ENCODE measurements at places on chromosomes 2 and 18.

DNA sequence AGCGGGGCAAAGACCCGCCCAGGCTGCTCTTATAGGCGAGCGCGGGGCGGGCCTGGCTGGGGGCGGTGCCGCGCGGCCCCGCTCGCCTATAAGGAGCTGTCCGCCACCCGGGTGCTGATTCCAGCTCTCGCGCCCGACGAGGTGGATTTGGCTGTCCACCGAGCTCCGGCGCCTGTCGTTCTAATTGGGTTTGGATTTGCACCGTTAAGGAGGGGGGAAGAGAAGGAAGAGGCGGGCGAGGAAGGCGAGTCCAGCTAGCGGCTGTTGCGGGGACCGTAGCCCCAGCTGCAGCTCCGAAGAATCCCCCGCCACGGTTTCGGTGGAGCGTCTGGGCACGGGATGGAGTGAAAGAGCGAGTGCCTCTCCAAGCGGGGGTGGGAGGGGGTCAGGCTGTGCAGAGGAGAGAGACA lies at the start of gene CNTNAP5:
TSS of gene CNTNAP5 (plus strand) at position 117 of the 410 bp plus-strand sequence. CDS start 364 bp downstream, outside the sequence.
- DNase-seq: peak; percentile 3

- DNase-seq: no peak
Measured at GRCh38 chr2:216183462-216183861, 74.3 kb downstream of the XRCC5 start.

GRCh38 chr2:164710837-164711765 lies 89.8 kb upstream of the GRB14 start:
- DNase-seq: no peak

GRCh38 chr2:210553373-210553772 lies 3.0 kb upstream of the CPS1 start:
- DNase-seq: no peak

DNA sequence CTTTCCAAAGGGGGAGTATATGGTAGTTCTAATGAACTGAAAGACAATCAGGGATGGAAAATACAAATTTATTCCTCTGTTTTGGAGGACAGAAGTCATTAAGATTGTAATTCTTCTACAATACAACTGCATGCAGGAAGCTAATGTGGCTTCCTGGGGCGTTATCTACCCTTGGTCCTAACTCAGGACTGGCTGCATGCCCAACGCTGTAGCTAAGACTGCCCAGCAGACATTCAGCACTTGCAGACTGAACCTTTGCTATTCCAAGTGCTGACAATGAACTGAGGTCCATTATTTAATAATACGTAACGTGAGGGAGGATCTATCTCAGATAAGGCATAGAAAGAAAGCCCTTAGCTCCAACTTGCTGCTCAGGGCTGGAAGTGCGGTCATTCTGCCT lies 53.2 kb downstream of the ZAP70 start:
- no peak for DNase-seq

GRCh38 chr2:231058761-231059550 lies 2.3 kb downstream of the PSMD1 start:
- no peak for DNase-seq

GRCh38 chr2:122167515-122167914 lies 412.1 kb downstream of the TSN start:
- no peak for DNase-seq

- DNase-seq: no peak
Measured at GRCh38 chr18:69969491-69969890, 21.8 kb upstream of the CD226 start.

DNA sequence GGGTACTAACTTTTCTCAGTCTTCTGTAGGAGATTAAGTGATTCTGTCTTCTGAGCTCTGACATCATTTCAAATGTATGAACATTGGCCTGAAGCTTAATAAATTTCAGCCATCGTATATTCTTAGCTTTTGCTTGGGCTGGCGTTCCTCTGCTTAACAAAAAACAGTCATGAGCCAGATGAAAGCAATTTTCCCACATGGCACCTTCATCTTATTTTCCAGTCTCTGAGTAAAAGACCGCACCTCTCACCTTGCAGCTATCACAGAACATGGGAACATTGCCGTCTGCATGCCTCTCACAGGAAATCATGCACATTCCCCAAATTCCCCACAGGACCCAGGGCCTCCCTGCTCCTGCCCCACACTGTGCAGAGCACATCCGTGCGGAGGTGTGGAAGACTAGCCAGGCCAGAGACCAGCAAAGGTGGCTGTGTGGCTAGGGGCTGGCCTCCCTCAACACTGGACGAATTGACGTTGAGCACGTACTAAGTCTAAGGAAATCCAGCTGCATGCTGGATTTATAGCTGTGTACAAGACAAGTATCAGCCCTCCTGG lies 531.8 kb upstream of the ID2 start:
- no peak for DNase-seq

GRCh38 chr2:48479915-48480314 lies 50.0 kb upstream of the STON1 start:
- DNase-seq: no peak

DNA sequence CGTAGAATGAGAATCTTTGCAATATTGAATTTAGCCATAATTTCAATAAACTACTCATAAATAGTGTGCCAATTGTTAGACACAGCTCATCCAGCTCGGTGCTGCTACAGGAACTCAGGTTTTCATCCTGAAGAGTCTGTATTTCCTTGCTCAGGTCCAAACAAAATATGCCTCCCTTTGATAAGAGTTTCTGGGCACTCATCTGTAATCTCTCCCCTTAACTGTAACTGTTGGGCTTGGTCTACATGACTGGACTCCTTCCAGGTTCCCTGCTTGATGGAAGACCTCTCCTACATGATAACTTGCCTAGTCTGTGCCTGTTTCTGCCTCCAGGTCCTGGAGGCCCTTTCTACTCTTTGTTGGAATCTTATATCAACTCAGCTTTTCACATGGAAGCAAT lies 57.9 kb downstream of the GCA start:
- no peak for DNase-seq

DNA sequence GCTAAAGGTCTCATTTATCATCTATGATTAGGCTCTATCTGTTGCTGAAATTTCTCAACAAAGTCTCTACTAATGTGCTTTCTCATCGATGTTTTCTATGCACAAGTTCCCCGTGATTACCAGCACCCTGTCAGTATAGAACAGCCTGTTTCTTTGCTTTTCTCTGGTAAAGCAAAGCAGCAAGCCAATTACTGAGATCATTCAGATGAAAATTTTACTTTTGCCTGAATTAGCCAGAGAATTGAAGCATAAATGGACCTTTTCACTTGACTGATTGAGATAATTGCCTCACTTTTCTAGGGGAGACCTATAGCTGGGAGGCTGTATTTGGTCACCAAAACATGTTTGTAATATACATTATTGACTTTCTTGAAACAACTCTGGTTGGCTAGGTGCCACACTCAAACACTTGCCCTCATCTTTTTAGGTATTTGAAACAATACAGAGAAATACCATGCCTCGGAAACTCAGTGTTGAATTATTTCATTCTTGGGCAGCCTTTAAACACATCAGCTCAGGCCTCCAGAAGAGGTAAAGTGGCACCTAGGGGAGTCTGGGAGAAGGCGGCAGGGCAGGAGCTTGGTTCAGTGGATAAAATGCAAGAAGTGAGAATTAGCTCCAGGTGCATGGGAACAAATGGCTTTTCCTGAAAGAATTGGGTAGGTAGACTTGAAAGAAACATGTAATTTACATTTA lies 96.2 kb downstream of the GALNT3 start:
- DNase-seq: no peak

DNA sequence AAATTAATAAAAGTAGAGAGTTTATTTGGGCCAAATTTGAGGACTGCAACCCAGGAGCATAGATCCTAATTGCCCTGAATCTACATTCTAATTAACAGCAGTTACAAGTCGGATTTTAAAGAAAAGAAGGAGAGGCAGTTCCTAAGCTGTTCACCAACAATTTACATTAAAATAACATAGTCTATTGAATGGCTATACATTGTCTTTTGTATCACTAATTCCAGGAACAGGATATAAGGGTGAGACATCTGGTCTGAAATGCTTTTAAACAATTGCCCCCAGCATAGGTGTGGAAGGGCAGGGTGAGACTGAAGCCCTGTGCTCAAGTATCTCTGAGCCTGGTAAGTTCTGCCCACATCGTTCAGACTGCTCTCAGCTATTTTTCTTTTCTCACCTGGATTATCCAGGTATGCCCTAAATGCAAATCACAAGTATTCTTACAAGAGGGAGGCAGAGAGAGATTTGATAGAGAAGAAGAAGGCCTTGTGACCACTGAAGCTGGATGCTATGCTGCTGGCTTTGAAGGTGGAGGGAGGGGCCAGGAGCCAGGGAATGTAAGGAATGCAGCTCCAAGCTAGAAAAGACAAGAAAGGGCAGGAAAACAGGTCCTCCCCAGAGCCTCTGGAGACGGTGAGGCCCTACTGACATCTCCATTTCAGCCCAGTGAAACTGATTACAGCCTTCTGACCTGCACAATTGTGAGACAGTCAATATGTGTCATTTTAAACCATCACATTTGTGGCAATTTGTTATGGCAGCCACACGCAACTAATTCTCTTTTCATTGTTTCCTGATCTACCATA lies 189.4 kb upstream of the ARL4C start:
- DNase-seq: no peak
